ENCODE measurements at places on chromosomes 5 and 9. TPM values are rescaled to one million over a fixed set of nuclear protein-coding genes. Genes with fewer than 3 reads are reported as not detected.

Gene OTP
- polyA plus RNA-seq: not detected

Gene CAST
- polyA plus RNA-seq: 152 TPM

Gene HSDL2
- polyA plus RNA-seq: 31.3 TPM

Gene PCDHGC5
- 0.29 TPM for polyA plus RNA-seq

Gene ELOVL7
- polyA plus RNA-seq: 3.3 TPM

Gene ANXA2R
- polyA plus RNA-seq: 2.9 TPM

Gene CYLC2
- not detected for polyA plus RNA-seq

Gene FABP6
- polyA plus RNA-seq: 0.68 TPM

Gene PCDHB8
- polyA plus RNA-seq: 1.0 TPM

Gene EGFLAM
- 6.9 TPM for polyA plus RNA-seq

Gene ASTN2
- 3.1 TPM for polyA plus RNA-seq

Gene ADAMTS2
- polyA plus RNA-seq: 22.8 TPM

Gene PCDHA1
- 0.03 TPM for polyA plus RNA-seq

Gene VCAN
- polyA plus RNA-seq: 30.0 TPM

Gene SV2C
- polyA plus RNA-seq: 0.56 TPM

Gene CDKN2A
- 1.3 TPM for polyA plus RNA-seq

Gene LRRC70
- polyA plus RNA-seq: 5.4 TPM

Gene SLF1
- 2.1 TPM for polyA plus RNA-seq

Gene CCL28
- 0.68 TPM for polyA plus RNA-seq

Gene SLC1A3
- 15.7 TPM for polyA plus RNA-seq

Gene PCA3
- polyA plus RNA-seq: 6.1 TPM

Gene MEF2C
- polyA plus RNA-seq: 25.2 TPM

Gene POU5F2
- polyA plus RNA-seq: 0.01 TPM

Measured in urinary bladder (tissue), 4 donors.